ENCODE measurements at places on chromosomes 2 and 18. TPM values are rescaled to one million over a fixed set of nuclear protein-coding genes. Genes with fewer than 3 reads are reported as not detected.

- no peaks in the 10 kb centered on the region for H3K27me3 ChIP-seq
- H3K27ac ChIP-seq, result no peak overlapping the region
- no peaks in the 10 kb centered on the region for H3K4me1 ChIP-seq
- DNase-seq, result no peak
These were observed 498.6 kb upstream of the ZEB2 start for GRCh38 chr2:145018502-145018901.

- no peak overlapping the region for H3K4me3 ChIP-seq
- H3K27ac ChIP-seq, result no peak overlapping the region
- no peaks in the 10 kb centered on the region for H3K27me3 ChIP-seq
These were observed 28.0 kb downstream of the PCARE start for GRCh38 chr2:29046321-29046720.

- no peak for DNase-seq
- no peaks in the 10 kb centered on the region for H3K4me1 ChIP-seq
- no peaks in the 10 kb centered on the region for H3K27me3 ChIP-seq
- no peak overlapping the region for H3K27ac ChIP-seq
These were observed 94.7 kb upstream of the BOD1L2 start for GRCh38 chr18:57052173-57052572.

DNA sequence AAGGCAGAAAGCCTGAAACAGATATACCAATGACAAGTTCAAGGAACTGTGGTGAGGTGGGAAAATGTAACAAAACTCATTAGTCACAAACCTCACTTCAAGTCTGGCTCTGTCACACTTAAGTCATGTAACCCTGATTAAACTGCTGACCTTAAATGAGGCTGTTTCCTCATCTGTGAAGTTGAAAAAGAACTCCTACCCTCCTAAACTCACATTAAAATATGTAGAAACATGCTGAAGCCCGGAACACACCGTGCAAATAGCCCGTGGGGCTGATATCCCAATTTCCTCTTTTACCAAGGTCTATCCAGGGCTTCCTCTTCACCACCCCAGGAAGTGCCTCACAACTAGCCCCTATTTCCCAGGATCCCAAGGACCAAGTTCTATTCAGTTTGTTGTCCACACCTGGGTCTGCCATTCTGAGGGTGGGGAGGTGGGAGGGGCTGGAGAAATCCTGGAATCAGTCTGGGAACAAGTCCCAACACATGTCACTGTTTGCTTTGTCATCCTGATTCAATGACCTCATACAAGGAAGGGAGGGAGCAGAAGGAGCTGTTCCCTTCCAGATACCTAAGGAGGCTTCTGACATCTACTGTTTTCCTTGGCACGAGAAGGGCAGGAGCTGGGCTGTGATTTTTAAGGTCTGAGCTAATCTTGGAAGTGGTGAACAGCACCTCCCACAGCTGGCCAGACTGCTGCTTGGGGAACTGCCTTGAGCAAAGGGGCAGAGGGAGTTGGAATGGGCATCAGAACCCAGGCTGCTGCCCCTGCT lies 42.3 kb downstream of the SLC4A1AP start:
- H3K36me3 ChIP-seq, result no peaks in the 10 kb centered on the region
- peaks cover 6% of the 10 kb centered on the region for H3K4me1 ChIP-seq
- no peaks in the 10 kb centered on the region for H3K27me3 ChIP-seq
- DNase-seq, result no peak
- H3K27ac ChIP-seq, result no peak overlapping the region

DNA sequence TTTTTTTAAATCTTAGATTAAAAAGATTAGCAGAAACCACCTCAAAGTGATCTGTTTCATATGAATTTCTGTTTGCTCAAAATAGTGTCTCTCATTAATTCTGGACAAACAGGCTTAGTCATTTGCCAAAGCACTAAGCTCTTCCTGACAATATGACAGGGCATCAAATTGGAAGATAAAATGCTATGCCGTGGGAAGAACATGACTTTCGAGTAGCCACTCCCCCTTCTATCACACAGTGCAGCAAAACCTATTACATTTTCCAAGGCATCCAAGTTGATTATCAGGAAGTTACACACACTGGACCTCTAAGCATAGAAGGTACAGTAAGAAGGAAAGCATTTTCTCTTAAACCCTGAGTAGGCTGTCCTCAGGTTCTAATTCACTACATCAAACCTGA lies 89.5 kb downstream of the STK39 start:
- DNase-seq, result no peak
- H3K27me3 ChIP-seq, result no peaks in the 10 kb centered on the region
- no peak overlapping the region for H3K27ac ChIP-seq
- H3K36me3 ChIP-seq, result peaks cover 32% of the 10 kb centered on the region

- H3K4me3 ChIP-seq, result no peak overlapping the region
- H3K4me1 ChIP-seq, result no peaks in the 10 kb centered on the region
- H3K27me3 ChIP-seq, result no peaks in the 10 kb centered on the region
- H3K27ac ChIP-seq, result no peak overlapping the region
- DNase-seq, result no peak
These were observed 99.4 kb downstream of the TFCP2L1 start for GRCh38 chr2:121185571-121186074.

DNA sequence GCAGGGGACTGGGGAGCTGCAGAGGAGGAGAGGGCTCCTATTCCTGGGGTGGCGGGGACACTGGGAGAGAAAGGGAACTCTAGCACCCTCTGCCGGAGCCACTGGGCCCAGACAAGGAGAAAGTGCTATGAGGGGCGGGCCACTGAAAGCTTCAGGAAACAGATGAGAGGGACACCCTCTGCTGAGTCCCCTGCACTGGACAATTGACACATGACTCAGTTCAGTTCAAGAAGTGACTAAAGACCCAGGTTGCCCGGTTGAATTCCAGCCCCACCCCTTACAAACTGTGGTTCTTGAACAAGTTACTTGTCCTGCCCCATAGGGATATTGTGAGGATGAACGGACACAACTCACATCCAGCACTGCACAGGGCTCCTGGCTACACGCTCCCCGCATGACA lies 5.0 kb downstream of the RUFY4 start:
- no peak overlapping the region for H3K4me3 ChIP-seq
- H3K36me3 ChIP-seq, result no peaks in the 10 kb centered on the region
- peaks cover 2% of the 10 kb centered on the region for H3K4me1 ChIP-seq

Gene ALPP
- not detected for total RNA-seq

GRCh38 chr18:56221195-56222065 lies 417.0 kb downstream of the TXNL1 start:
- no peak overlapping the region for H3K27ac ChIP-seq
- no peaks in the 10 kb centered on the region for H3K4me1 ChIP-seq
- no peaks in the 10 kb centered on the region for H3K27me3 ChIP-seq
- no peak overlapping the region for H3K4me3 ChIP-seq

DNA sequence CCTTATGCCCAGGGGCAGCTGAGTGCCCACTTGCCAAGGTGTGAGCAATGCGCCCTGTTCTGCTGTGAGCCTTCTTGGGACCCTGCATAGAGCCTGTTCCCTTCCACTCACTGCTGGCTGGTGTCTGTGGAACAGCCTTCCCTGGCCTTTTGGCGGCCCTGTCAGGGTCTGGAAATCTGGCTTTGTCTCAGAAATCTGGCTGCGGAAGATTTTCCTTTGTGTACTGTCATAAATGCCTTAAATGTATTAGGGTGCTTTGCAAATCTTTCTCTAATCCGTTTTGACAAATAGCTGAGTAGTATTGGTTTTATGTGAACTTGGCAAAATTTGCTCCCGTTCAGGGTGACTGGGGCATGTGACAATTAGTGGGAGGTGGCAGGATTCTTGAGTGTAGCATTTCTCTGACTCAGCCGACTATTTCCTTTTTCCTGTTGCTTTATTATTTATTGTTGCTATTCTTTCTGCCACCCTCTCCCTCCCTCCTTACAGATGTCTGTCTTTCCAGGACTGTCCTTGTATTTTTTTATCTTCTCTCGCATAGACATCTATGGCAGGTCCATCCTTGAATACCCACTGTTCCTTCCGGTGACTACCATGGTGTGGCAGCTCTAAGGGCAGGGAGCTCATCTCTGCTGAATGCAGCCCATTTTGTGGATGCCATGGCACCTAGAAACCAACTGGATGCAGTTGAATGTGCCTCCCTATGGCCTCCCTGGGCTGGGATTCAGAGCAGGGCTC lies 41.8 kb downstream of the LDLRAD4 start:
- no peak overlapping the region for H3K27ac ChIP-seq
- no peak for DNase-seq
- no peaks in the 10 kb centered on the region for H3K36me3 ChIP-seq
- peaks cover 9% of the 10 kb centered on the region for H3K4me1 ChIP-seq

- H3K4me1 ChIP-seq, result peaks cover 31% of the 10 kb centered on the region
- no peak for DNase-seq
- H3K27ac ChIP-seq, result no peak overlapping the region
- H3K27me3 ChIP-seq, result no peaks in the 10 kb centered on the region
- no peaks in the 10 kb centered on the region for H3K36me3 ChIP-seq
These were observed 46.4 kb upstream of the SPP2 start for GRCh38 chr2:234003972-234004617.

DNA sequence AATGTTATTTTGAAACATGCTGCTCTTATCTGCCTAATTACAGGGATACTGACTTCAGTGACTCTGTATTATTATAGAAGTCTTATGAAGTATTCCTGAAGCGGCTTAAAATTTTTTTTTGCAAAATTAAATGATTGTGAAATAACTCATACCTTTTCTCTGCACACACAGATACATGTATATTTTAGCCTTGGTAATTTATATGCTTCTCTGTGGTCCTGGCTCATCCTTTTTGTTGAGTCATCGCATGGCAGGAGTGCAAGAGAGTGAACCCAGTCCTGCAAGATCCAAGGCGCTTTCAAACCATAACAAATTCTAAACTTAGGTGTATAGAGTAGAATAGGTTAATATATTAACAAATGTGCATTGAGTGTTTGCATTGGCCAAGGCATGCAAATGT lies 8.6 kb downstream of the CCNT2 start:
- no peak for DNase-seq
- H3K36me3 ChIP-seq, result peaks cover 8% of the 10 kb centered on the region
- H3K27me3 ChIP-seq, result no peaks in the 10 kb centered on the region

Gene AKAIN1
- not detected for total RNA-seq

DNA sequence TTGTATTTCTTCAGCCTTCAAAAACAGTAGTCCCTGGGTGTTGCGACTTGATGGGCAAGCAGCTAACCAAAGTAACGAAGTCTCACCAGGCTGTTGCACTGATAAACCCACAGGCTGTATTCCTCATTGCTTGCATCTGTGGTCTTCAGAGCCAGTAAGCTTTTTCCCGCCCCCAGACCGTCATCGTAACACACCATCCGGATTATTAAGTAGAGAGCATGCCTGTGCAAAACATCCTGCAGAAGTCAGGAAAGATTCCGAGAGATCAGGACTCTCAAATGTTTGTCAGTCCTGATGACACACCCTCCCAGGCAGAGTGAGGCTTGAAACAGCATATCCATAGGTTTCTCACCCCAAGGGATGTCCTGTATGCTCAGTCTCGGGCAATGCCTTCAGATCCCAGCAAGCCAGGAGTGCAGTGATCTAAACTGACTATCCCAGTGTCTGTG lies 15.9 kb downstream of the ITGB1BP1 start:
- no peaks in the 10 kb centered on the region for H3K27me3 ChIP-seq
- H3K4me3 ChIP-seq, result no peak overlapping the region
- H3K4me1 ChIP-seq, result no peaks in the 10 kb centered on the region
- no peak for DNase-seq

DNA sequence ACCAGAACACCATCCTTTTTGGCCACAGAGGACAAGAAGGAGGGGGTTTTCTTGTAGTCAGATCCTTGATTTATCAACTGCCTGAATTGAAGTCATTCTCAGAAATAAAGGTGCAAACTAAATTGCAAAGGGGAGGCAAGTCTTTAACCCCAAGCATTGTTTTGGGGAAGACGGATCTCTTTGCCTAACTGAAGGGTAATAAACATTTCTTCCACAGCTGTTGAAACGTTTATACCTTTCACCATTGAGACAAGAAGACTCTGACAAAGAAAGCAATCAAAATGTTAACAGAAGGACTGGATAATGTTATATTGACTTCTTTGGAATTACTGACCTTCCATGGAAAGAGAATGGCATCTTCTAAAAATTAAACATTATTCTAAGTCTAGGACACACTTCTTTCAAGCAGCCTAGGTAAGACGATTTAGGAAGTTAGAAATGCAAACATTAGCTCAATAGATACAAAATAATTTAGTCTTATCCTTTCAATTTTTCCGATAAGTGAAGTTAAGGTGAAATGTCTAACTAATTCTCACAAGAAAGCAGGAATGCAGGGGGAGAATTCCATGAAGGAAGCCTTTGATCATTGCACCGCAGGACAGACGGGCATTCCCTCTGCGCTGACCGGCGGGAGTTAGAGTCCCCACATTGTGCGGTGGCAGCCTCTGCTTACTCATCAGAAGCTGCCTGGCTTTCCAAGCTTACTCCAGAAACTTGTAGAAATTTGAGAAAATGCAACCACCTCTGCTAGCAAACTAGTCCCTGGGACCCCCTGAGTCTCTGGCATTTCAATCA lies 69.4 kb upstream of the COPS8 start:
- no peak for DNase-seq
- H3K4me1 ChIP-seq, result no peaks in the 10 kb centered on the region
- H3K4me3 ChIP-seq, result no peak overlapping the region
- no peaks in the 10 kb centered on the region for H3K27me3 ChIP-seq
- H3K36me3 ChIP-seq, result no peaks in the 10 kb centered on the region

Gene SLC30A3
- total RNA-seq, result not detected

GRCh38 chr2:61639721-61640120 lies 101.6 kb upstream of the XPO1 start:
- H3K36me3 ChIP-seq, result no peaks in the 10 kb centered on the region
- H3K27me3 ChIP-seq, result no peaks in the 10 kb centered on the region
- no peak overlapping the region for H3K4me3 ChIP-seq
- no peak overlapping the region for H3K27ac ChIP-seq
- DNase-seq, result no peak

DNA sequence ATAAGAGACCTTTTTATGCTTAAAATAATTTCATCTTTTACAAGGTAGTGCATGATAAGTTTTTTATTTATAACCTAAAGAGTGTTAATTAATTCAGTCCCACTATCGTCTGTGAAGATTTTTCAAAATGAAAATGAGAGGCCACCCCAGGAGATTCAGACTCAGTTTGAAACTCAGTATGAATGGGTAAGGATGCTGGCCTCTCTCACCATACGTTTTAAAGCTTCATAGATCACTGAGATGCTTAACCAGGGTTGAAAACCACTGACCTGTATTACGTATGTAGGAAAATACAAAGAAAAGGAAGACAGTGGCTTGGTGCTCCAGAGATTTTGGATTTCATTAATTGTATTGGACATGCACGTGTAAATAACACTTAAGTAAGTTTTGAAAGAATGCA lies 278.7 kb downstream of the FSIP2 start:
- no peaks in the 10 kb centered on the region for H3K27me3 ChIP-seq
- no peak overlapping the region for H3K4me3 ChIP-seq
- no peaks in the 10 kb centered on the region for H3K4me1 ChIP-seq
- no peak for DNase-seq

DNA sequence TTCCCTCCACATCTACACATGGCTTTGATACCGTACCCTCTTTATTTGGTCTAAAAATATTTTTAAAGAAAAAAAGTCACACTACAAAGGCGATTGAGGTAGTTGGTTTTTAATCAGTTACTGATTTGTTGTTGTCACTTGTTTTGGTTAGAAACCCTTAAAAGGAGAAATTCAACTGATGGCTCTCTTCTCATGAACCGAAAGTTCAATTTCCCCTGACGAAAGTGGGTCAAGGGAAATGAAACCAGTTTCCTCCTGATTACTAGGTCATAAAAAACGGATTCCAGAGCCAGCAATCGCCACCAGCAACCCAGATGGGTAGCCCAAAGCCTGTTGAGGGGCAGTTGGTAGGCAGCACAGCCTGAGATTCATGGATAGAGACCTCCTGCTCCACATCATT lies 63.2 kb downstream of the DLGAP1 start:
- H3K4me1 ChIP-seq, result no peaks in the 10 kb centered on the region
- no peaks in the 10 kb centered on the region for H3K36me3 ChIP-seq
- no peaks in the 10 kb centered on the region for H3K27me3 ChIP-seq
- no peak for DNase-seq
- no peak overlapping the region for H3K4me3 ChIP-seq

All from natural killer cell (primary cell).